ENCODE measurements at places on chromosomes 4 and X.
A peak's percentile ranks its signal among the peaks of the same experiment; 100 is the strongest.

DNA sequence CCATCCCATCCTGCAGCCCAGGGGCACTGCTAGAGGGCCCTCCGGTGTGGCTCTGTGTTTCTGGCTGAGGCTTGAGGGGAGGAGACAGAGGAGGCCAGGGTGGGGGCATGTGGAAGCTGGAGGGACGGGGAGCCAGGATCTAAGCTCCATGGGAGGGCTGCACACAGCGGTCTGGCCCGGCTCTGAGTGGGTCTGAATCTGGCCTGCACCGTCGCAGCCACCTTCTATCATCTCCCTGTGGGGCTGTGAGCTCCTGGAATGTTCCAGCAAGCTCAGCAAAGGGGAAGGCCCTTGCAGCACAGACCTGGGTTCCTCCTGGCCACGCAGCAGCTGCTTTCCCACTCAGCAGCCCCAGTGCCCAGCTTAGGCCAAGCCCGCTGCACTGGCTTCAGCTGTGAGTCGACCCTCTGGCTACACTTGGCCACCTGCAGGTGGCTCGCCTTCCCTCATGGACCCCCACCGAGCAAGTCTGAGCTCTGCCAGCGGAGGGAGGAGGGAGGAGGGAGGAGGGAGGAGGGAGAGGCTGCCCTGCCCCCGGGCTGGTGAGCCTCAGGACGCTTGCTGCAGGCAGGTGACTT lies 5.3 kb downstream of the NKX1-1 start:
- DNase-seq: no peak

DNA sequence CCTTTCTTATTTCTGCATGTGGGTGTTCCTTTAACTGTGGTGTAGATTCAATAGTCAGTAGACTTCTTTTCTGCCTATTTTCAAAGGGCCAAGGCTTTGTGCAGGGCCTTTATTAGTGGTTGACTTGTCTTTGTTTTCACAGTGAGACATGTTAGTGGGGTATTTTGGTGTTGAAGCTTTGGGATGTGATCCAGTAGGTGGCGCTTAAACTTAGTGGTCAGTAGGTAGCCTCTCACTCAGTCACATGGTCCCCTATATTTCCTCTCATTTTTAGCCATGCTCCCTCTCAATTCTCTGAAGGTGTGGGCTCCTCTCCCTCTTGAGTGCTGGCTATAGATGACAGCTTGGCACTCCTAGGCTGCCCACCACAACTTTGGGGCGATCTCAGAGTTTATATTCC lies 23.4 kb upstream of the SLC10A7 start:
- no peak for DNase-seq

DNA sequence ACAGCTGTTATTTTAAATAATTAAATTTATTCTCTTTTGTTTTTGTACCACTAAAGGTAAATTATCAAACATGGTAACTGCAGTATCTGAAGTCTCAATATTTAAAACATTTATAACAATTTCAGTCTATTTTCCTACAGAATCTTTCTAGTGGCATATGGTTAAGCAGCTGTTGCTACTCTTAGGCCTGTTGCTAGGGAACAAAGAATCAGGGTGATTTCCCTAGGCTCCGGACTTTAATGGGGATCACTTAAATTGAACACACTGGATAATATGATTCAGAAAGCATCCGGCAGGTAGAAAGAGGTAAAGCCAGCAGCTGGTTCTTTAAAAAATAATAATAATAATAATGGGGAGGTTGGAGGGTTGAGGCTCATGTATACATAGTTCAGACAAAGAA lies 17.6 kb downstream of the FBXO8 start:
- DNase-seq: no peak

GRCh38 chrX:31499109-31499508 lies 427.3 kb upstream of the FTHL17 start:
- no peak for DNase-seq

GRCh38 chrX:17030092-17030491 lies 83.6 kb downstream of the REPS2 start:
- DNase-seq: no peak

GRCh38 chr4:87078987-87079486 lies 141.4 kb downstream of the KLHL8 start:
- DNase-seq: no peak

DNA sequence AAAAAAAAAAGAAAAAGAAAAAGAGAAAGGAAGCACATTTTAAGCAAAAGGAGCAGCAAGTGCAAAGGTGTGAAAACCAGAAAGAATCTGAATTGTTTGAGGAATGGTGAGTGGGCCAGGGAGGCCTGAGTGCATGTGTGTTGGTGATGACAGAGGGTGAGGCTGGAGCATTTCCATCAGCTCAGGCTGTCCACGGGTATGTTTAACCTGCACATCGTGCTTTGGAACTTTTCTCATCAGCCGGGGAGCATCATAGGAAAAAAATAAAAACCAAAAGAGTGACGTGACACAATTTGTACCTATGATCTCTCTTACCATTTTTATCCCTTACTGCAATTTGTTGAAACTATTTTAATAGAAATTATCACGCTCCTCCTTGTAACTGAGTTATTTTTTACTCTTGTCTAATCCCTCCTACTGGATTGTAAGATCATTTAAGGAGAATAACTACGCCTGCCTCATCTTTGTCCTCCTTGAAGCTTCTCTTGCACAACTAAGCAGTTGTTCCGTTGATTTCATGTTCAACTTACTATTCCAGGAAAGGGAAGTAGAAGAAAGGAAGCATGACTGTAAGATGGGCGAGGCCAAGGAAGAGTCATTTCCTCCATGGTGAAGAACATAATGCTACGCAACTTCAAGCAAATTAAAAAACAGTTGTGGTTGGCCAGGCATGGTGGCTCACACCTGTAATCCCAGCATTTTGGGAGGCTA lies 7.0 kb downstream of the PALLD start:
- DNase-seq: no peak

- DNase-seq: no peak
Observed at GRCh38 chr4:144868309-144868708, 222.4 kb downstream of the HHIP start.

GRCh38 chr4:75343333-75343732 lies 170.9 kb downstream of the RCHY1 start:
- no peak for DNase-seq

DNA sequence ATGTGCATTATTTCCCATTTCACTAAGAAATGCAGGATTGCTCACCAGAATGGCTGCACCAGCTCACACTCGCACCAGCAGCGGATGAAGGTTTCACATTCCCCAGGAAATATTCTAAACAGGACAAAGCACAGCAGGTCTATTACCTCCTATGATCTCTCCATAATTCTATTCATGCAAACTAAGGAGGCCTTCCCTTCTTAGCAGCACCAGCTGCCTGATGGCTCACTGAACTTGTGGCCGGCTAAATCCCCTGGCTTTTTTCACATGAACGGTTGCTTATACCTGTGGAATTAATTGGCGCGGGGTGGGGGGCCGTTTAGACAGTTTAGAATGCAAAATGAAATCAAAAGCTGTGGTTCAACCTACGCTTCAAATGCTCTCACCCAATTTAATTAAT lies 73.5 kb upstream of the SRD5A3 start:
- no peak for DNase-seq

DNA sequence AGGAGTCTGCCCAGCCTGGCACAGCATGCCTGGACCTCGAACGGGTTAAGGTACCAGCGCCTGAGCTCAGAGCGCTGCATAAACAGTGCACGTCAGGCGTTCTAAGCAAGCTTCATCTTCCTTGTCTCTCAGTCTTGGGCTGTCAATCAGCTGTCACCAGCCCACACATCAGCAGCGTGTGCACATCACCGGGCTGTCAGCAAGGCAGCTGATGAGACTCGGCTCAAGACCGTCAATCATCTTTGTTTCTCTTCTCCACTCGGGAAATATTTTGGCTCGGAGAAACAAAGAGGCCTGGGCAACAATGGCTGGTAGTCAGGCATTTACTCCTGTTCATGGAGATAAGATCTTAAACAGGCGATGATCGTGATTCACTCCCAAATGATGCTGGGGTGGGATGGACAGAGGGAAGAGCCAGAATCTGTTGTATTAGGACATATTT lies 141.3 kb downstream of the LDB2 start:
- DNase-seq: no peak

DNA sequence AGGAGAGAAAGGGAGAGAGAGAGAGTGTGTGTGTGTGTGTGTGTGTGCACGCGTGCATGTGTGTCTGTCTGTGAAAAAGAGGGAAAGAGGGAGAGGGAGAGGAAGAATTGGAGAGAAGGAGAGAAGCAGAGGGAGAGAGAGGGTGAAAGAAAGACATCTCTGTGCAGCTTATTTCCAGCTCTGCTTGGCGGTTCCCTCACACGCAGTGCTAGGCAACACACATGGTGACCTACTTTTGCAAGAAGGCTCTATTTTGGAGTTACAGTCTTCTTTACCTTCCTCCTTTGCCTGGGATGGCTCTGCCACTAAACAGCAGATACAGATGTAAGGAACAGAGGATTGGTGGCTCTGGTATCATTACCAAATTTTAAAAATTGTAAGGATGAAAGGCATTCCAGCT lies 40.1 kb downstream of the SLC16A2 start:
- no peak for DNase-seq

- DNase-seq: no peak
Observed at GRCh38 chrX:24702362-24703184, 8.9 kb downstream of the POLA1 start.

DNA sequence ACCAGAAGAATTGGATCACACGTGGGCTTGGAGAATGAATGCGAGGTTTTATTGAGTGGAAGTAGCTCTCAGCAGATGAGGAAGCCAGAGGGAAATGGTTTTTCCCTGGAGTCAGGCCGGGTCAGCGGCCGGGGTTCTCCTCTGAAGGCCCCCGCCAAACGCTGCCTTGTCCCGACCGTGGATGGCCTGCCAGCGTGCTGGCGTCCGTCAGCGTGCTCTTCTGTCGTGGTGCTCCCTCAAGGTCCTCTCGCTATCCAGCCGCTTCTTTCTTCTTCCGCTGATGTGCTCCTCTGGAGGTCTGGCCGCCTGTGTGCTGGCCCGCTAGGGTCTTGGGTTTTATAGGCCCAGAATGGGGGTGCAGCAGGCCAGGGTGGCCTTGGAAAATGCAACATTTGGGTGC lies 632.2 kb downstream of the TRAM1L1 start:
- DNase-seq: no peak

GRCh38 chr4:128565565-128566186 lies 243.8 kb upstream of the JADE1 start:
- peak; percentile 5 for DNase-seq

- no peak for DNase-seq
Observed at GRCh38 chr4:184362396-184362795, 112.0 kb downstream of the IRF2 start.

DNA sequence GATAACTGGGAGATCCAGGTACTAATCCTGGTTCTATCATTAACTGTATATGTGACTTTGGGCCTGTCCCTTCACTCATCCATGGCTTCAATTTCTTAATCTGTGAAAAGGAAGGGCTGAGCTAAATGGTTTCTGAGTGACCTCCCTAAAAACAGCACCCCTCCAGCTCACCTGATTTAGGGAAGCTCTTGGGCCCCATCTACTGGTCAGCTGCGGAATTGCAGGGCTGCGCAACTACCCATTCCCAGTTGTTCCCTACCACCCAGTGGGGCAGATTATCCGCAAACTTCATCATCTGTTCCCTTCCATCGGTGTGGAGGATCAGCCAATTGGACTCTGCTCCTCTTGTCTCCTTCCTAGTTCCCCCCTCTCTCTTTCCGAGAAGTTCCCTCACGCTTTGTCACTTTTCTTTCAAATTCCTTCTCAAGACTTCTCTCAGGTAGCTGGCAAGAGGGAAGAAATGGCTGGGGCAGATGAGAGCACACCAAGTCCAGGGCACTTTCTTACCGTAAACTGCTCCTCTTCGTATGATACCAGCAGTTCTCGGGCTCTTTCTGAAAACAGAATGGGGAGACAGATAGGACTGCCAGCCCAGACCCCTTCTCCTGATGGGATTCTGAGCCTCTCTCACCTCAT lies 5.8 kb downstream of the LAS1L start:
- DNase-seq: no peak

DNA sequence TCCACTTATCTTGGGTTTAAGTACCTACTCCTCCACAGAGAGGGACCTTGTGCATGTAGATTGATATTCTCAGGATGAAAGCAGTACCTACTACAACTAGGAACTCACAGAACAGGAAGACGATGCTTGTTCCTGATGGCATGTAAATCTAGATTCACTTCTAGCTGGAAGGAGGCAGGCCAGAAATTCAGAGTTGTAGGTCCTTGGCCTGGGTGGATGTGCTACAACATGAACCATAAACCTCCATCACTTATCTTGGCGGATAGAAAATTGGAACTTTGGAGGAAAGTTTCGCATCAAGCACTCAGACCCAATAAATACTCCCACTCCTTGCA lies 9.3 kb upstream of the SMIM20 start:
- DNase-seq: no peak

GRCh38 chrX:107760304-107761077 lies 15.1 kb downstream of the TSC22D3 start:
- DNase-seq: no peak
